ENCODE measurements at places on chromosomes 1 and 21.

- no peak for DNase-seq
Measured at GRCh38 chr1:43688594-43689000, 18.7 kb upstream of the ST3GAL3 start.

DNA sequence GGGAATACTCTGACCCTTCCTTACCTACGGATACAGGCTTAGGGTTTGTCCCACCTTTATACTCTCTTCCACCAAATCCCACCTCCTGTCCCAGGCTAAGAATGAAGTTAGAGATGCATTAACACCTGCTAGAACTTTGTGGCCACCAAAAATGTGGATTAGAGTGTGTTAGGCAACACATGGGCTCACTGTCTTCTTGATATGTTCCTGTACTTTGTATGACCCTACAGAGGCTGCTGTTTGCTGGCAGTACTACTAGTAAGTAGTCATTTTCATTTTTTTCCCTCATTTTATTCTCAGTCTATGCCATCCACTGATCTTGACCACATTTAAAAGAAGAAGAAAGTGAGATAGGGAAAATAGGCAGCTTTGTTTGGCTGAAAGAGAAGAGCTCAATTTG lies 21.0 kb upstream of the TMEM39B start:
- no peak for DNase-seq

DNA sequence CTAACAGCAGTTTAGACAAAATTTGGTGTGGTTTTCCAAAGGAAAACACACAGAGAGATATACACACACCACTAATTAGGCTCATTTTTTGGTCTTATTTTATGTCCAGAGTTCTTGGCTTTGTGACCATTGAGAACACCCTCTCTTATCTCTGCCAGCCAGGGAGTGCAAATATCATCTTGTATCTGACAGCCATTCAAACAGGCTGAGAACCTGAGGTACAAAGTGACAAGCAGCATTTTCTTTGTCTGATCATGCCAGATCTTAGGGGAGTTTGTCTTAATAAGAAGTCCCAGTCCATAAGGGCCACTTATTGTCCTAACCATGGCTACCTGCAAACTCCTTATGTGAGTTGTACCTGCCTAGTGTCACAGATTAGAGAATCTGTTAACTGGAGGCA lies 1165.2 kb downstream of the BRINP3 start:
- no peak for DNase-seq

- no peak for DNase-seq
Measured at GRCh38 chr1:10253755-10254154, 43.4 kb downstream of the KIF1B start.

GRCh38 chr1:223652436-223652941 lies 13.0 kb downstream of the CAPN8 start:
- no peak for DNase-seq

GRCh38 chr1:156767879-156768604 lies 707 bp downstream of the PRCC start:
- no peak for DNase-seq

- no peak for DNase-seq
Measured at GRCh38 chr1:51238034-51238403, 1.9 kb downstream of the RNF11 start.

GRCh38 chr1:214136324-214136919 lies 144.5 kb upstream of the SMYD2 start:
- DNase-seq: no peak

- no peak for DNase-seq
Measured at GRCh38 chr1:91015794-91016550, 5.9 kb downstream of the ZNF644 start.

- DNase-seq: no peak
Measured at GRCh38 chr1:240350910-240351331, 259.2 kb downstream of the FMN2 start.

DNA sequence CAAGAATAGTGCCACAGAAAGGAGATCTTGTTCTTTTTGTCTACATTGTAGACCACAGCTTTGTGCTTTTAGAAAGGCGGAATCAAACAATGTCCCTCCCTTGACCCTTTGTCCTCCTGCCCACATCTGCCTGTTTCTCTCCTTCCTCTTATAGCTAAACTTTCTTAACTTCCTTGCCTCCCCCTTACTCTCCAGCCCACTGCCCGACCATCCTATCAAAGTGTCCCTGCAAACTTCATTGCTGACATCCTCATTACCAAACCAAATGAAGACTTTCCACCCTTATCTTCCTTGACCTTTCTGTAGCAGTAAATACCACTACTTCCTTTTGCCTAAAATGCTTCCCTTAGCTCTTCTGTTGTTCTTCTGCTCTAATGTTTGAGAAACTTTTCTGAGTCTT lies 5.0 kb downstream of the SELP start:
- no peak for DNase-seq

Measured in ascending aorta (tissue), 2 donors.